SJSA1 (cell line): ENCODE measurements at places on chromosomes 2 and 18. TPM values are rescaled to one million over a fixed set of nuclear protein-coding genes. Genes with fewer than 3 reads are reported as not detected.

The ABCG5 gene
- not detected in 2 replicates for total RNA-seq

The NDC80 gene
- total RNA-seq = 69.6 and 75.8 TPM in 2 replicates

The SERPINB10 gene
- total RNA-seq = 1.7 TPM in 1 of 2 replicates, not detected in the other

The TTL gene
- total RNA-seq = 33.7 and 47.7 TPM in 2 replicates

The CWC22 gene
- 15.8 and 21.9 TPM in 2 replicates for total RNA-seq

The SRD5A2 gene
- total RNA-seq = not detected in 2 replicates

DNA sequence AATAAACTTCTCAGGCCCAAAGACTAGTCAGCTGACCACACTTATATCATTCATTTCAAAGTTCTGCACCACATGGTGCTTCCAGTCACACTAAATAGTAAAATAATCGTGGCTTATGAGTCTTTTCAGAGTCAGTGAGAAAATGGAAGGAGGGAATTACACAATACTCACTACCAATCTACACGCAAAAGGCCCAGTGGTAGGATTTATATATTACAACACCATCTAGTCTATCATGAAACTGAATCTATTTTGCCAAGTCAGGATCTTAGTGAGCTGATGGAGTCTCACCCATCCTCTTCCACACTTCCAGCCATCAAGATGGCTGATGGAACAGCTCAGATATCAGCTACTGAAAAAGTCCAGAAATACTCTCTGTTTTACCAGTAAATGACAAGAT, 21.9 kb downstream of the INO80D start:
- H3K4me1 ChIP-seq = no peaks in the 10 kb centered on the region
- H3K27me3 ChIP-seq = no peaks in the 10 kb centered on the region
- no peak overlapping the region for H3K4me3 ChIP-seq
- no peak for DNase-seq
- peaks cover 14% of the 10 kb centered on the region; the same call in 1 of the 2 replicates for H3K36me3 ChIP-seq
- H3K27ac ChIP-seq = no peak overlapping the region

- peaks cover 4% of the 10 kb centered on the region; the same call in 1 of the 2 replicates for H3K27me3 ChIP-seq
- no peak overlapping the region for H3K4me3 ChIP-seq
- H3K36me3 ChIP-seq = no peaks in the 10 kb centered on the region
Measured at GRCh38 chr2:30759481-30759880, 47.8 kb downstream of the CAPN13 start.

- no peak overlapping the region for H3K27ac ChIP-seq
- no peaks in the 10 kb centered on the region for H3K4me1 ChIP-seq
Measured at GRCh38 chr18:54013452-54013851, 211.0 kb downstream of the MBD2 start.

GRCh38 chr18:12333506-12334290, 25.7 kb downstream of the TUBB6 start:
- H3K4me3 ChIP-seq = no peak overlapping the region
- peaks cover 73% of the 10 kb centered on the region for H3K36me3 ChIP-seq
- H3K27me3 ChIP-seq = no peaks in the 10 kb centered on the region

DNA sequence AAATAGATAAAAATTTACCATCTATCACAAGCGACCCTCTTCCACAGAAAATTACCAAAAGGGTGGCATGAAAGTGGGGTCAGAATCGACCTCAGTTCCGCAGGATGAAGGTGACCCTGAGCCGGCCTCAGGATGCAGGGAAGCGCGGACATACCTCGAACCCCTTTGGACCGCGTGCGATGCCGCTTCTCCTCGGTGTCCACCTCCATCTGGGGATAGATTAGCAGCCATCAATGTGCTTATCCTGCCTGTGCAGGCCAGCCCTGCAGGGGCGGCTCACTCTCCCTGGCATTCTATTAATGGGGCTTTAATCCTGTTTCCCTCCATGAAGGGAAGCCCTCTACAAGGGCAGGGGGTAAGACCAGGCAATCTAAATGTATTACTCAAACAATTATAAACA, 235.3 kb upstream of the PXDN start:
- no peaks in the 10 kb centered on the region for H3K36me3 ChIP-seq
- no peak overlapping the region for H3K27ac ChIP-seq
- H3K4me3 ChIP-seq = no peak overlapping the region
- peaks cover 2% of the 10 kb centered on the region for H3K4me1 ChIP-seq

DNA sequence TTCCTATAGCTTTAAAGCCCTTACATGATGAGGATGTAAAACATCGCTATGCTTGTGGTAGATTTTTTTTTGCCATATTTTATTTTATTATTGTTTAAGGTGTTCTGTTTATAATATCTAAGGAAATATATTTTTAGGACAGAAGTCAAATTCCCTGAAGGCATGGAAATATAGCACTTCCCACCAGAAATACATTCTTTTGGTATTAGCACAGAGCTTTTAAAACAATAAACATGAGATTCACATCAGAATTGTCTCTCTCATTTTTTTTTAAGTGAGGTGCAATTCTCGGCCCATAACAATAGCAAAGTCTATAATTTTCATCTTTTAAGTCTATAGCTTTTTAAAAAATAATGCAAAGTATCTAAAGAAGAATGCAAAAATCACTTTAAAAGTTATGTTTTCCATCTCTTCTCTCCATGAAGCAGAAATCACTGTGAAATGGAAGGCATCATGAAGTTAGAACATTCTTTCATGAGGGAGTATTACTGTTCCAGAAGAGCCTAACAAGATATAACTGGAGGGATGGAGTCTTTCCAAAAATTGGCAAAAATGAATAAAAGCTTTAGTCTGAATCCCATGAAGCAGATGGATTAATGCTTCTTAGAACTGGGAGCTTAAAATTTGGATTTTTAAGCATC, 283.6 kb upstream of the TRIB2 start:
- peaks cover 58% of the 10 kb centered on the region for H3K4me1 ChIP-seq
- H3K36me3 ChIP-seq = no peaks in the 10 kb centered on the region
- DNase-seq = peak; percentile 52
- H3K4me3 ChIP-seq = no peak overlapping the region

GRCh38 chr2:68925295-68925896, 27.3 kb downstream of the GKN2 start:
- peak; percentile 39 for DNase-seq
- no peaks in the 10 kb centered on the region for H3K36me3 ChIP-seq
- H3K4me1 ChIP-seq = peaks cover 21% of the 10 kb centered on the region

DNA sequence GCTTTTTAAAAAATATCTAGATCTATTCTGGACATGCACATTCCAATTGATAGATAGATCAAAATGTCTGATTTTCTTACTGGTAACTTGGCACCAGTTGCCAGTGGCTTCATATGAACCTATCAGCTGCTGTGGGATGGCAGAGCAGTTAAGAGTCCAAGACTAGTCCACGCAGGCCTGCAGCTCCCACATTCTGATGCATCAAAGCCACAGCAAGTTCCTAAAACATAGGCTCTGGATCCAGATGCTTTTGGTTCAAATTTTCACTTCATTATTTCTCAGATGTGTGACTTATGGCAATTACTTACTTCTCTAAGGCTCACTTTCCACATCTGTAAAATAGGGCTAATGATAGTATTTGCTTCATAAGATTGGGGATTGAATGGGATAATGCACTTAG, 48.0 kb upstream of the CYP1B1 start:
- H3K36me3 ChIP-seq = no peaks in the 10 kb centered on the region
- DNase-seq = no peak
- H3K27me3 ChIP-seq = no peaks in the 10 kb centered on the region
- no peak overlapping the region for H3K27ac ChIP-seq

GRCh38 chr18:55321265-55322177, 266.5 kb downstream of the TCF4 start:
- peak; percentile 88 for DNase-seq
- peaks cover 39% of the 10 kb centered on the region for H3K4me1 ChIP-seq

- H3K27ac ChIP-seq = no peak overlapping the region
Measured at GRCh38 chr2:229856413-229856812, 65.4 kb downstream of the TRIP12 start.

DNA sequence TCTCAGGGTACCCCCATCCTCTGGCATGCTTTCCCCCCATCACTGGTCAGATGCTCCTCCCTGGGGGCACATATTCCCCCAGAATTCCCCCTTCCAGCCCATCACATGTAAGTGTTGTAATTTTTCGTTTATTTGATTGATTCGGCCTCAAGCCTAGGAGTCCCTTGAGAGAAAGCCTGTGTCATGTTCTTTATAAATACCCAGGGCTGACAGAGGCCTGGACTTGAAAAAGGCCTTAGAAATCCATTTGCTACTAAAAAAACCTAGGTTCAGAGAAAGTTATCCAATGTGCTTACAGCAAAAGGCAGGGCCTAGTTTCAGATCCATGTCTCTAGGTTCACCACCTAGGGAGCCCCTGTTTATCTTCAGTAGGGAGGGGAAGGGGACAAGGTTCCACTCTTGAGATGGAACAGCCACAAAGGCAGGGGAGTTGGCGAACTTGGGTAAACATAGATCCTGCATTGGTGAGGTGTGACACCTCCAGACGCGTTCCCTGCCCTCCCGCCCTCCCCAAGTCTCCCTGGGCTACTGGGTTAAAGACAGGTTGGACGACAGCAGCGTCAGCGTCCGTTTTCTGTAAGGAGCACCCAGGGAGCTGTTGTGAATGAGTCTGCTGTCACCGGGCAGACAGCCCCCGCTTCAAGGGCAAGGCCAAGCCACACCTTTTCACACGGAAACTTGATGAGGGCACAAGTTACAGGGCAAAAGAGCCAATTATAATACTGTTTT, 147.8 kb downstream of the EN1 start:
- no peak overlapping the region for H3K4me3 ChIP-seq
- peaks cover 21% of the 10 kb centered on the region for H3K4me1 ChIP-seq
- DNase-seq = no peak
- H3K27ac ChIP-seq = no peak overlapping the region
- no peaks in the 10 kb centered on the region for H3K27me3 ChIP-seq

GRCh38 chr18:703213-703967, 9.0 kb downstream of the ENOSF1 start:
- peak overlapping the region; percentile 78 for H3K27ac ChIP-seq
- H3K27me3 ChIP-seq = no peaks in the 10 kb centered on the region
- peak; percentile 78 for DNase-seq
- H3K36me3 ChIP-seq = peaks cover 21% of the 10 kb centered on the region
- H3K4me1 ChIP-seq = peaks cover 23% of the 10 kb centered on the region

DNA sequence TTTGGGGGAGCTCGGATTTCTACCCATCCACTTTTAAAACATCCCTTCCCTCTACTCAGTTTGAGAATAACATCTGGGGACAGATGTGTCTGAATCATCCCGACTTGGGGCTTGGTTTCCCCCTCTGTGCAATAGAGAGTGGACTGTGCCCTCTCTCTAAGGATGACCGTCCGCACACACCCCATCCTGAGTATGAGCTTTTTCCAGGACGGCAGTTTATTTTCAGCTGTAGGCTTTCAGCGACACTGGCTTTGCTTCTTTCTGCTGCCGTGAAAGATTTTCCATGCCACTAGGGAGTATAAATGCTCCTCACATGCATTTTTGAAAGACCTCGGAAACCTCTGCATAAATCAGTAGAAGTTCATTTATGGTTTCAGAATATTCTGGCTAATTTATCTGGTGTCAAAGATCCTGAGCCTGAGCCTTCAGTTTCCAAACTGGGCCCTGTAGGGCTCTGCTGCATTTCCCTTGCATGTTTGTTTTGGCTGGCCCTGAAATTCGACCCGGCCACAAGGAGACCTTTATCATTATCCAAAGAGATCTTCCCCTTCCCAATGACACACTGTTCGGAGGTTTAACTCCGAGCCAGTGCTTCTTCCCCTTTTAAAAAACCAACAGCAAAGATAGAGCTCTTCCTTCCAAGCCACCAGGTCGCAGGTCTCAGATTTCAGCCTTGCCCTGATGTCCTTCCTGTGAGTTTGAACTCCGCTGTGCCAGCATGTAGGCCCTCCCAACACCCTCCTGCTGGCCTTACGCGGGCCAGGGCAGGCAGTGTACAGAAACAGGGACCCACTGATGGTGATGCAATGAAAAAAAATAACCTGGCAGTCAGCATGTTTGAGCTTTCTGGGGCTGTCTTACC, 53.3 kb downstream of the FECH start:
- no peaks in the 10 kb centered on the region for H3K4me1 ChIP-seq
- no peak overlapping the region for H3K27ac ChIP-seq
- no peak for DNase-seq
- H3K36me3 ChIP-seq = no peaks in the 10 kb centered on the region
- no peak overlapping the region for H3K4me3 ChIP-seq
